ENCODE measurements at places on chromosomes 2 and 18.

- no peak for DNase-seq
Measured at GRCh38 chr2:127145280-127145895, 38.4 kb upstream of the BIN1 start.

- no peak for DNase-seq
Measured at GRCh38 chr2:52518678-52519077, 1248.9 kb upstream of the CHAC2 start.

DNA sequence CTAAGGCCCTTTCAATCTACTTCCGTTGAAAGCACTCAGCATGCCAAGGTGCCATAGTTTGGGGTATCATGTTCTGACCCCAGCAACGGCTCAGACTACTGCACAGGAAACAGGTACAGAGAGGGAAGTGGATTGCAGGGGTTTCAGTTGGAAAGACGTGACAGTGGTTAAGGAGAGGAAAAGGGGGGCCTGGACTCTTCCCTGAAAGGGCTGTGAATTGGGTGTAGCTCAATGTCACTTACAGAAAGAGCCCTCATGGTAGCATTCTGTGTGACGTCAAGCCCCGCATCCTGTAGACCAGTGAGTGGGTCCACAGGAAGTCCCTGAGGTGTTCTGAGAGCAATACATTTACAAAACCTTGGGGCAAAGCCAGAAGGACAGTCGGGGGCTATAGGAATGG lies 121.5 kb upstream of the GYPC start:
- DNase-seq: no peak

- no peak for DNase-seq
Measured at GRCh38 chr18:36460854-36461253, 163.3 kb downstream of the FHOD3 start.

DNA sequence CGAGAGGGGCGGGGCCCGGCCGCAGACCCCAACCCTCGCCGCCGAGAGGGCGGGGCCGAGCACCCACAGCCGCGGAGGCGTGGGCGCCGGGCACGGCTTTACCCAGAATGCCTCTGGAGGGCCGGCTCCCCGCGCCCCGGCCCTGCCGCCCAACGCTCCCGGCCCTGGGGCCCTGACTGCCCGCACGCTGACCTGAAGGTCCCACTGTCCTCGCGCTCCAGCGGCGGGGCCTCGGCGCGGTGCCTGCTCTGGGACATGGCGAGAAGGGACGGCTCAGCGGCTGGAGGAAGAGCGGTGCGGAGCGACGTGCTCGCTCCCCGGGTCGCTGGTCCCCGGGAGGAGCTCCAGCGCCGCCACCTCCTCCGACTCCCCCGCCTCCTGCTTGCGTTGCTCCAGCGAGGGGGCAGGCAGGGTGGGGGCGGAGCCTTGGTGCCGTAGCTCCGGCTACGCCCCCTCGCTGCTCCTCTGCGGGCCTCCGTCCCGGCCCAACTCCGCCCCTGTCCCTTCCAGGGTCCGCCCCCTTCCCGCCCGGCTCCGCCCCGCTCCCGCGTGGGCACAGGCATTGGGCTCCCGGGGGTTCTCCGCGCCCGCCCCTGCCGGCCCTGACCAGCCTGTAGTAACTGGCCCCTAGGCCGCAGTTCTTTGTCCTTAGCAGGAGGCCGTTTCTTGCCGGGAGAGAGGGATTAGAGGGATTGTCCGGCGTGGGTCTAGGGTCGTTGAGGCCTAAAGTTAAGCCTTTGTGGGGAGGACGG lies at the start of the genes PJVK and PRKRA:
PJVK (plus strand) TSS at position 605 of the 752 bp plus-strand sequence. CDS start 2,032 bp downstream, outside the sequence.
PRKRA (minus strand) TSS at position 402 of the 752 bp plus-strand sequence; CDS start at position 257, 145 bp downstream.
- DNase-seq: peak; percentile 97

GRCh38 chr2:133576714-133577113 lies 8.5 kb upstream of the NCKAP5 start:
- no peak for DNase-seq

- DNase-seq: no peak
Measured at GRCh38 chr18:8984131-8984721, 118.3 kb upstream of the NDUFV2 start.

- no peak for DNase-seq
Measured at GRCh38 chr18:32368991-32369390, 101.7 kb downstream of the GAREM1 start.

GRCh38 chr2:112626604-112627059 lies 19.1 kb upstream of the SLC20A1 start:
- peak; percentile 65 for DNase-seq

GRCh38 chr18:10563886-10564285 lies 38.1 kb downstream of the NAPG start:
- no peak for DNase-seq

- DNase-seq: no peak
Measured at GRCh38 chr2:101327863-101328394, 19.4 kb upstream of the RNF149 start.

DNA sequence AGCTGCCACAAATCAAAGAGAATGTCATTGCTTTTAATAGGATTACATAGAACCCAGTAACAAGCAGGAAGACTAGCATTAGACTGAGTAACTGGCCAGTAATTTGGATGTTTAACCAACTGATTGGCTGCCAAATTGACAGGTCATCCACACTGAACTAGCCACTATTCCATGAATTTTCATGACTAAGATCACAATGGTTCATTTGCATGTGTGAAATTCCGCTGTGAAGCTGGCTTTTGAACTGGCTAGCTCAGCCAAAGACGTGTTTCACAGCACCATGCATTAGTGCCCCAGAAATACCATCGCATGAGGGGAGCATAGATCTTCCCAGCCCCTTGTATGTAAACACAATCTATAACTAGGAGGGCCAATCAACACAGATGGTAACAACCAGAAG lies 649.8 kb downstream of the ARHGAP15 start:
- no peak for DNase-seq

DNA sequence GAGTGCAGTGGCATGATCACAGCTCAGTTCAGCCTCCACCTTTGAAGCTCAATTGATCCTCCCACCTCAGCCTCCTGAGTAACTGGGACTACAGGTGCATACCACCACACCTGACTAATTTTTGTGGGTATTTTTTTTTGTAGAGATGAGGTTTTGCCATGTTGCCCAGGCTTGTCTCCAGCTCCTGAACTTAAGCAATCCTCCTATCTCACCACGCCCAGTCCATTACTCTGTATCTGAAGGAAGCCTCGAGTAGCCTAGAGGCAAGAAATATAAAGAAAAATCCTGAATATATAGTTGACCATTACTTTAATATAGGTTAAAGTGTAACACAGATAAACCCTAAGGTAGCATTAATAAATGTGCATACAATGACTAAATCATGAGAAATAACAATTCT lies 686.8 kb upstream of the PIK3C3 start:
- DNase-seq: no peak

DNA sequence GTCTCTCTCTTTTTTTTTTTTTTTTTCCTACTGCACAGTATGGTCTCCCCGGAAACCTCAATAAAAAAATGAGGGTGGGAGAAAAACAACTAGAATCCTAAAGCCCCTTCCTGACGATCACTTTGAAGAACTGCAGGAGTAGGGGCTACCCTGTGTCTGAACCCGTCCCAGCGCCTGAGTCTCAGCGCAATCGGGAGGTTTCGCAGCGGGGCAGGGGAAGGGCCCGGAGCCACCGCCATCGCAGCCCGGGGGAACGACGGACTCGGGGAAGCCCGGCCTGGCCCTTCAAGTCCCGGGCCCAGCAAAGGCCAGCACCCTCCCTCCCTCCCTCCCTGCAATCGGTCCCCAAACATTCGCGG lies 411 bp downstream of the NARS1 start:
- no peak for DNase-seq

- DNase-seq: no peak
Measured at GRCh38 chr18:78713069-78713468, 266.5 kb upstream of the SALL3 start.

GRCh38 chr2:101811226-101812015 lies 113.9 kb downstream of the MAP4K4 start:
- DNase-seq: no peak

DNA sequence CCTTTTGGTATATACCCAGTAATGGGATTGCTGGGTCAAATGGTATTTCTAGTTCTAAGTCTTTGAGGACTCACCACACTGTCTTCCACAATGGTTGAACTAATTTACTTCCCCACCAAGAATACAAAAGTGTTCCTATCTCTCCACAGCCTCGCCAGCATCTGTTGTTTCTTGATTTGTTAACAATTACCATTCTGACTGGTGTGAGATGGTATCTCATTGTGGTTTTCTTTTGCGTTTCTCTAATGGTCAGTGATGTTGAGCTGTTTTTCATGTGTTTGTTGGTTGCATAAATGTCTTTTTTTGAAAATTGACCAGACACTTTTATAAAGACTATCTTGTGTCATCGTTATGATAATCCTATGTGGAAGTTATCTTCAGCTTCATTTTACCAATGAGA lies 16.0 kb upstream of the ATP8B1 start:
- DNase-seq: no peak

DNA sequence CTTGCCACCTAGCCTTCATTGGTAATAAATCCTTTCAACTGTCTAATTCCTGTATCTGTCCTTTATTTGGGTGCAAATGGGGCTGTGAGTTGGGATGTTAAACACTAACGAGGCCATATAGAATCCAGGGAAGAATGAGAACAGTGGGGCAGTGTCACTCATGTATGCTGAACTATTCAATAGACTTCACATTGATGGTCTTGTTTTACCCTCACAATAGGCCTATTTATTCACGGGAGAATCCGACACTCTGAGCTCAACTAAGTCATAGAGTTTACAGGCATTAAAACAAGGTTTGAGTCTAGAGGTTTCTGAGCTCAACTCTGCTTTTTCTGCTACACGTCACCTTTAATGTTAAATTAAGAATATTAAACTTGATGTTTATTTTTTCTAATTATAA lies 421.6 kb downstream of the SOX11 start:
- DNase-seq: no peak

- no peak for DNase-seq
Measured at GRCh38 chr2:215503381-215503780, 67.5 kb upstream of the FN1 start.

DNA sequence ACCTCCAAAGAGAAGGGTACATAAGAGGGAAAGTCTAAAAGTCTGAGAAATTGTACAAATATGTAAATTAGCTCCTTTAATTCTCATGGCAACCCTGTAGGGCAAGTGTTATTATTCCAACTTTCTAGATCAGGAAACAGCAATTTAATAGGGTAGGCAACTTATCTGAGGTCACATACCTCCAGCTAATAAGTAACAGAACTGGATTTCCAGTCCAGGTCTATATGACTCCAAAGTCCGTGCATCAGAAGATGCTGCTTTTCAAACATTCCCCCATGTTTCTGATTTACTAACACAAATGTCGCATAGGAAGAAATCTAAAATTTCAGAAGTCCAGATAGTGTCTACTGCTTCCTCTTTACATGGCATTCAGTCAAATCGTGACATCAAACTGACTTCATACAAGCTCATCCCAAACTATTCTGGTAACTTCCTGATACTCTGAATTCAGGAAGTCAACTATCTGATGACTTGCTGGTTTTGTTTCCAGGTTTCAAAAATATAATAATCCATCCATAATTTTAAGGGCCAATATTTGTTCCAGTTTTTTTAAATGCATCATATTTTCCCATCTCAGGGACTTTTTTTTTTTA lies 419.3 kb upstream of the ACVR2A start:
- no peak for DNase-seq

DNA sequence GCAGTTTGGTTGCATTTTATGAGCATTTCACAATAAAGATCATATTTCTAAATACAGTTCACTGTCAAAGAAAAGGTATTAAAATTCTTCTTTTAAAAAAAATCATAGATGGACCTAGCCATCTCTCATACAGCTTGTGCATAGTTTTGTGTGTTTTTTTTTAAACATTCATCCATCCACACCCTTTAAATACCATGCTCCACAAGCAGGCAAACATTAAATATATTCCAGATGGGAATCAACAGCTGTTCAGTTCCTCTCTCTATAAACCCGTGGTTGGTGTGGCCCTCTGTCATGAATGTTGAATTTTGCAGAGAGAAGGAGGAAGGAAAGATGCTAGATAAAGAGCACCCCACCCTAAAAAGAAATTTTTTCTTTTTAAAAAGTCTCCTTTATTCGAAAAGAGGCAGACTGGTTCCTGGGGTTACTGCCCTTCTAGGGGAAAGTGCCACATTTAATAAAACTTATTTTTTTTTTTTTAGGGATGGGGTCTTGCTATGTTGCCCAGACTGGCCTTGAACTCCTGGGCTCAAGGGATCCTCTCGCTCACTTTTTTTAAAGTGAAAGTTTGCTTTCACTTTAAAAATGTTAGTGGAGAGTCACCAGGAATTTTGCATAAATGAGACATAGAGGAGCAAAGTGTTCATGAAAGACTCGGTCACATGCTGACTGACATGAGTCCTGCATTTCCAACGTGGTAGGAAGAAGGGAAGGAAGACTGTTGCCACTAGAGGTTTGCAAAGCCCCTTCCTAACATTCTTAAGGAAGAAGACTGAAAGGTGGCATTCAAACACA lies 73.9 kb upstream of the LMAN1 start:
- no peak for DNase-seq

DNA sequence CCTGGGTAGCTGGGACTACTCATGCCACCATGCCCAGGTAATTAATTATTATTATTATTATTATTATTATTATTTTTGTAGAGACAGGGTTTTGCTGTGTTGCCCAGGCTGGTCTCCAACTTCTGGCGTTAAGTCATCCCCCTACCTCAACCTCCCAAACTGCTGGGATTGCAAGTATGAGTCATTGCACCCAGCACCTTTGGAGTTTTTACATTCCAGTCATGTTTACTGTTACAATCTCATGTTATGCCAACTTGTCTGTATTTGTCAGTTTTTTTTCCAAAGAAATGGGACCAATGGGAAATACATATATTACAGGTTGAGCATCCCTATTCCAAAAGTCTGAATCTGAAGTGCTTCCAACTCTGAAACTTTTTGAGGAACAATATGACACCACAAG lies 903.8 kb downstream of the SLC4A3 start:
- no peak for DNase-seq

- DNase-seq: no peak
Measured at GRCh38 chr18:24514439-24514838, 54.0 kb downstream of the HRH4 start.

DNA sequence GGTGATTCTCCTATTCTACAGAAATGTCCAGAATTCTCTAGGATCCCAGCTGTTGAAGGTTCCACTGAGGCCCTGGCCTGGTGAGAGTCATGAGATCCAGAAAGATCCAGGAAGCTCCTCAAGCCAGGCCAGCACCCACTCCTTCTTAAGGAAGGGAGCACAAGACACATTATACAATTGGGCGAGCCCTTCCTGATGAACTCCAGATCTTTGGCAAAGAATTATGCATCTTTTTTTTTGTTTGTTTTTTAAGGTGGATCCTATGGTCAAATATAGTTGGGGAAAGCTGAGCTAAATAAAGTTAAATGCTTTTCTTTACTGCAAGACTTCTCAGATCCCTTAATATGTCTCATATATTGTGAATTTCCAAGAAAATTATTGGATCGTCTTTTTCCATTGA lies 37.0 kb upstream of the LOXHD1 start:
- no peak for DNase-seq

Measured in GM06990 (cell line).